ENCODE measurements at places on chromosomes 5 and 9.

GRCh38 chr9:1001838-1002237 is 25.4 kb downstream of the DMRT3 start:
- no peak for DNase-seq

GRCh38 chr5:67004730-67005350 is 191.8 kb downstream of the CD180 start:
- DNase-seq: no peak

DNA sequence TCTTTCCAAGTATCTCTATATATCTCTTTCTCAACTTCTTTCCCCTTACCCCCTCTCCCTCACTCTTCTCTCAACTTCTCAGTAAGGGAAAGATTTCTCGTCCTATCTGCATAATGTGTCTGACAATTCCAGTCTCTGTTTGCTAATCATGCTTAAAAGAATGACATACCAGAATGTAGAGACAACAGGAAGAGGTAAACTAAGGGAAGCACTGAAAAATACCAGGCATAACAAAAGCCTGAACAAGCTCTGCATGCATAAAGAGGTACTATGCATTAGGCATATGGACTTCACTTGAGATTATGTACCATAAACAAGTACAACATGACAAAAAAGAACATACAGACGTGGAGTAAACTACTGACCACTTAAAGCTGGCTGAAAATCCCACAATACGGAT is 62.6 kb downstream of the SEMA5A start:
- DNase-seq: no peak

DNA sequence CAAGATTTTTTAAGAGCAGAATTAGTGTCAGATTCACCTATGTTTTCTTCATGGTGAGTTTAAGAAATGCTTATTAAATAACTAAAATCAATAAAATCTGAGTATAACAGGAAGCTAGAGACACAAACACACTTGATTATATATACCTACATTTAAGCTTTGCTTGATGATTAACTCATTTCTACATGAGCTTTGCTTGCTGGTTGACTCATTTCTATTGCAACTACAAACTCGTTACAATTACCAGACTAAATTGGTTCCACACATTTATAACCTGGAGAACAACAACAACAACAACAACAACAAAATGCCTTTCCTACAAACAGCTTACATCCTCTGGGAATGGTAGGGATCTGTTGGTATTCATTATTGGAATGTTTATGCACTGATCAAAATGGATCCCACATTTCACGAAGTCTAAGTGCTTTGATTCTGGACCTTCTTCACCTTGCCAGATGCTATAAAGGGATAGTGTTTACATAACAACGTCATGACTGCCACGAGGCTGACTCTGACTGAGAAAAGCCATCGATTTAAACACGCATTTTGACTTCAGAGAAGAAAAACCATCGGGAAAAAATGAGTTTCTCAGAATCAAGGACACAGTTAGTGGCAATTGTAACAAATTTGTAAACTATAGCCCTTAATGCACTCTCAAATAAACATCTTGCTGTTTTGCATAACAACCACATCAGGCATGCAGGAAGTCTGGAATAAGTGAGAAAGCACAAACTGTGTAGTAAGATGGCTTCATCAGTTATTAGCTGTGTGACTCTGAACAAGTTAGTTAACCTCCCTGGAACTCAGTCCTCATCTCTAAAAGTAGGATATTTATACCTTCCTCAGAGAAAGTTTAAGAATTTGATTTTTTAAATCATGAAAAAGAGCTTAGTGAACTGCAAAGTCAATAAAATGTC is 49.8 kb downstream of the RASEF start:
- no peak for DNase-seq

DNA sequence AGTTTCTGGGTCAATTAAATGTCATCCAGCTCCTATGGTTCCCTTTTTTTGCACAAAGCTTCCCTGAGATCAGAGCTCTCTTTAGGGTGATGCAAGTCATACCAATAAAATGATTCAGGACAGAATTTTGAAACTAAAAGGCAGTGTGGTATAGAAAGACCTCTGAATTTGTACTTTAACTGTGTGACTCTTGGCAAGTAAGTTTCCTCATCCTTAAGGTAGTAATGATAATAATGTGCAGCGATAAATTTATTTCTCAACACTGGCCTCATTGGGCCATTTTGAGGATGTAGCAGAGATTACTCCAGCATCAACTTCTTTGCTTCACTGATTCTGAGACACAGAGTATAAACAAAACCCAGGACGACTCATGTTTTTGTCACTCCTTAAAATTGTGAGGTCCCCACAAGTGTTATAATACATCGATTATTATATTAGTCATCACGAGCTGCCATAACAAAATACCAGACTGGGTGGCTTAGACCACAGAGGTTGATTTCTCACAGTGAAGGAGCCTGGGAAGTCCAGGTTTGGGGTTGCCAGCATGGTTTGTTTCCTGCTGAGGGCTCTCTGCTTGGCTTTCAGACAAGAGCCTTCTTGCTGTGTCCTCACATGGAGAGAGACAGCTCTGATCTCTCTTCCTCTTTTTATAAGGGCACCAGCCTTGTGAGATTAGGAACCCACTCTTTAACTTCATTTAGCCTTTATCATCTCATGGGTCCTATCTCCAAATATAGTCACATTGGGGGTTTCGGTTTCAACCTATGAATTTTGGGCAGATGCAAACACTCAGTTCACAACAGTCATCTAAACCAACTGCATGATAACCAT is 293.0 kb downstream of the ZNF608 start:
- DNase-seq: no peak

DNA sequence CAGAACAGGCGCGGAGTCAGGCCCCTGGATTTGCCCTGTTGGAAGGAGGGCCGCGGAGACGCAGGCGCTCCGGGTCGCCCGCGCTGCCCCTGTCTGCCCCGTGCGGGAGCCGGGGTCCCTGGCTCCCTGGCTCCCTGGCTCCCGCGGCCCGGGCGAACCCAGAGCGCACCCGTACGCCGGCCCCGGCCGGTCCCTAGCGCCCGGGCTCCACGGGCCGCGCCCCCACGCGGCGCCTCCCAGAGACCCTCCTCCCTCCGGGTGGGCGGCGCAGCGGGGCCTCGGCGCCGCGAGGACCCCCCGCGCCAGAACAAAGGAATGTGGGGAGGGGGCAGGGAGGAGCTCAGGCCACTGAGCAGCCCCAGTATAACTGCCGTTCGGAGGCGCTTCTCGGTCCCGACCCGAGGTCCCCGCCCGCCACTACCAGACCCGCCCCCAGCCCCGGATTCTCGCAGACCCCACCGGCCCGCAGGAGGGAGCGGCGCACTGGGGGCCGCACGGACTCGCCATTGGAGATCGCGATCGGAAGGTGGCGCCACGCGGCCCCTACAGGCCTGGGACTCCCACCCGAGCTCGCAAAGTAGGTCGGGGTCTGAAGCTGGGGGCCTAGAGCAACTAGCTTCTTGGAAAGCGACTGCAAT is 2.4 kb downstream of the NFIL3 start:
- peak; percentile 66 for DNase-seq

All from GM03348 (cell line).